ENCODE measurements at places on chromosomes 5 and 9.

GRCh38 chr9:88716596-88717290 is 181.8 kb downstream of the NXNL2 start:
- no peak for DNase-seq

GRCh38 chr9:130857864-130858738 is 23.0 kb downstream of the ABL1 start:
- peak; percentile 64 for DNase-seq

DNA sequence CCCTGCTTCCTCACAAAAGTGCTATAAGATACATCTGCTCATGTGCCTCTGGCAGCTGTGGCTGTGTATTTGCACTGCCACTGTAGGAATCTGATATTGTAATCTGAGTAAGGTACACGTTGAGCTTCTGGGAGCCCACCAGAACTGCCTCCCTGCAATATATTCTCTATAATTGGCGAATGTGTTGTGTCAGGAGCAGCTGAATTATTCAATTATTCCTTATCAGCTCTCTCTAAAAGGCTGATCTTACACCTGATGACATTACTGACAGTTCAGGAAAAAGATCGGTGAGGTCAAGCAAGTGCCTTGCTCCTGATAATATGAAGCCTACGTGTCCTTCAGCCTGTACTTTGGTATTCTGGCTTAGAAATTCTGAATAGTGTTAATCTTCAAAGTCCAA is 1015.0 kb downstream of the CDH9 start:
- no peak for DNase-seq

DNA sequence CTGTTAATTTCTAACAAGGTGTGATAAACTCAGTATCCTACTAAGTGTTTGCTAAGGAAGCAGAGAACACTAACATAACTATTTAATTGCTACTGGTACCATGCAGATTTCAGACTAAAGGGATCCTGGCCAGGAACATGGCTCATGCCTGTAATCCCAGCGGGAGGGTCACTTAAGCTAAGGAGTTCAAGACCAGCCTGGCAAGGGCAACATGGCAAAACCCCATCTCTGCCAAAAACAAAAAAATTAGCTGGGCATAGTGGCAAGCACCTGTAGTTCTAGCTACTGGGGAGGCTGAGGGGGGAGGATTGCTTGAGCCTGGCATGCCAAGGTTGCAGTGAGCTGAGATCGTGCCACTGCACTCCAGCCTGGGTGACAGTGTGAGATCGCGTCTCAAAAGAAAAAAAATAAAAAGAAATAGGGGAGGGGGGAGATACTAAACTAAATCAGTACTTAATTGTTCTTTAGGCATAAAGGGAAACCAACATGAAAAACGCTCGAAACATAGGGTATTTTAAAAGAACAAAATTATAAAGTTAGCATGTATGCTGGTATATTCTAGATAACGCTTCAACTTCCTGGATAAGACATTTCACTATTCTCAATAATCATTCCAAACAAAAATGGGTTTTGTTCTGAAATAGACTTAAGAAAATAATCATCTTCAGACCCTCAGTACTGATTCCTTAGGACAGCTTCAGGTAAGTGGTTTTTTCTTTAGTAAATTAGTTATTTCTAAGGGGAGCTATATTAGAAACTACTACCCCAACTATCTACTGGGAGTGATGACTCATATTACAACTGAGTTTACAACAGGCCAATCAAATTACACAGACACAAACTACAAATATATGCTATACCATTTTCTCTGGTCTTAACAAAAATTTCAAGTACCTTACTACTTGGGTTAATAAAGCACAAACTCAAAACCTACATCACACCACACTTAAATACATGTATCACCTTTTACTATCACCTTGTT is 3.5 kb downstream of the PANK3 start:
- DNase-seq: no peak

- DNase-seq: no peak
Observed at GRCh38 chr5:128586848-128587247, 48.8 kb upstream of the FBN2 start.

Data from fibroblast of skin of left biceps (primary cell).